ENCODE measurements at places on chromosomes 3 and 15.
A peak's percentile ranks its signal among the peaks of the same experiment; 100 is the strongest.

DNA sequence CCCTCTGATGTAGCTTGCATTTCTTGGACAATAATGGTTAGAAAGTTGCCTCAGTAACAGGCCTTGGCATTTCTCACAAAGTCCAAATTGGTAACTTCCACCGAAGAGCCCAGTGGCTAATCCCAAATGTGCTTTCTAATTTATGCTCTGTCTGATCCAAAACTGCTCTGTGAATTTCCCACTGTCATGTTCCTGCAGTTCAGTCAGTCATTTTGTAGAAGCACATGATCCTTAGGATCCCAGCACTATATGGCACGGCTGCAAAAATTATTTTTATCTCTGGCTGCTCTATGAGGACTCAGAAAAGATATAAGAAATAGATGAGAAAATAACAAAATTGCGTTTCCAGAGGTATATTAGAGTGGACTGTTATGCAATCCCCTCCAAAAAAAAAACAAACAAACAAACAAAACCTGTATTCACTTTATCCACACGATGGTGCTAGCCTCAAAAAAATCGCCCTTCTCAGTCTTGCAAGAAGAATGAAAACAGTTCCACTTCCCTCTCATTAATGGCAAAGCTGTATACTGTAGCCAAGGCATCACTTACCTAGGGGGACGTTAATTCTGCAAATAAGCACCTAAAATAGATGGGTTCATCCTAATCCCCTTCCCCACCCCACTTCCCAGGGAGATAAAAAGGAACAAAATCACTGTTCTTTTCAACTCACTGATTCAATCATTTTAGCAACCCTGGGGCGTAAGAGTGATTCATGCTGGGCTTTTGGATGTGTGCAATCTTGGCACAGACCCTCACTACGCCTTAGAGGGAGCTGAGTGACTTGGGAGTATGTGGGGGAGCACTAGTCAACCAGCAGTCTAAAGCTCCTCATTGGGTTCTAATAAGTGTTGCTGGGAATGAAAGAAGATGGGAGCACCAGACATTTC is 61.3 kb downstream of the TMCO5A start:
- DNase-seq, result no peak

DNA sequence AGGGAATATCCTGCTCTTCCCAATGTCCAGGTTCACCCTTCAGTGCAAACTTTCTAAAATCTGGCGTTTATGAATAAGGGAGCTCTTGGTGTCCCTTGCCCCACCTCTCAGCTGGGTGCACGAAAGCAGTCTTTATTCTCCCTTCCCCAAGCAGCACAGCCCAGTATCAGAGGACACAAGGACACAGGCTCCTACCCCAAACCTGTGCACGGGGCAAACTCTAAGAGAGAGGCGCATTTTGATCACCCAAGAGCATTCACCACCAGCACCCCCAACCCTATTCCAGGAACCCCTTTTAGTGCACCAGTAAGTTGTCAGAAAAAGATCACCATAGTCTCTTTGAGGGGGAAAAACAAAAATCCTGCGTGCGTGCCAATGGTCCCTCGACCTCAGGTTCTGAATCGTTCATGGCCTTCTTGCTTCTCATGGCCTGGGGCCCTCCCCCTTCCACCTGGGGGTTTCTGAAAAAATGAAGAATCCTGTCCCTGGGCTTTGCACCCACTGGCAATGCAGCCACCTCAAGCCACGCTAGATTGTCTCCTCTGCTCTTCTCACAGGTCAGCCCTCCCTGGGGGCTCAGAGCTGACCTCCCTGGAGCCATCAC is 78.9 kb downstream of the FAM174B start:
- DNase-seq, result no peak

DNA sequence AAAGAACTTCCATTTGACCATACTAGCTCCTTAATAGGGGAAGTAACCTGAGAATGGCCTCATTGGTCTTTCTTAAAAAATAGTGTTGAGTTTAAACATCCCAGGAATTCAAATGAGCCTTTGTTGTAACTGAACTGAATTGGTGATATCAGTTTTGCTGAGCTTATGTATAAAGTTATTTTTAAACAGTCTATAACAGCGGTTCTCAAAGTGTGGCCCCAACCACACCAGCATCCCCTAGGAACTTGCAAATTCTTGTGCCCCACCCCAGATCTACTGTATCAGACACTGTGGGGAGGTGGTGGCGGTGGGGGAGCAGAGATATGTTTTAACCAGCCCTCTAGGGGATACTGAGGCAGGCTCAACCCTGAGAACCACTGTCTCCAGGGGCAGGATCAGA is 57.0 kb downstream of the LMCD1 start:
- no peak for DNase-seq

- DNase-seq, result no peak
Observed at GRCh38 chr15:60614862-60615771, 136.2 kb upstream of the ICE2 start.

- no peak for DNase-seq
Observed at GRCh38 chr3:190591080-190591479, 77.2 kb downstream of the IL1RAP start.

DNA sequence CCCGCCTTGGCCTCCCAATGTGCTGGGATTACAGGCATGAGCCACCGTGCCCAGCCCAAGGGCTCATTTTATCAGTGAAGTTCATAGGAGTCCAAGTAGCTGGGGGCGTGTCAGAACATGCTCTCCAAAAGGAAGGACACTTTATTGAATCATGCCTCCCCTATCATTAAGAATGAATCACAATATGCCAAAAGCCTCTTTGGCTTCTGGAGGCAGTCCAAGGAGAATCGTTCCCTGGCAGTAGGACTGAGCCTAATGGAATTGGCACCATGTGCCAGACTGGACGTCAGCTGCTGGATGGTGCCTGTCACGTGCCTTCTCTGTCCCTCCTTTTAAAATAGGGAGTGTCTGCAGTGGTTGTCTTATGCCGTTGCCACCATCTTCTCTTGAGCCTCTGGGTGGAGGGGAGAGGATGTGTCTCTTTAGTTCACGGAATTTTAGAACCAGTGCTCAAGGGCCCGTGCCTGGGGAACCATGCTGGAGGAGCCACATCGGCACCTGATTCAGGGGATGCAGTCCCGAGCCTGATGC is 234.7 kb upstream of the LYSMD4 start:
- DNase-seq, result no peak

GRCh38 chr15:89200182-89200581 is 21.2 kb downstream of the RLBP1 start:
- no peak for DNase-seq

DNA sequence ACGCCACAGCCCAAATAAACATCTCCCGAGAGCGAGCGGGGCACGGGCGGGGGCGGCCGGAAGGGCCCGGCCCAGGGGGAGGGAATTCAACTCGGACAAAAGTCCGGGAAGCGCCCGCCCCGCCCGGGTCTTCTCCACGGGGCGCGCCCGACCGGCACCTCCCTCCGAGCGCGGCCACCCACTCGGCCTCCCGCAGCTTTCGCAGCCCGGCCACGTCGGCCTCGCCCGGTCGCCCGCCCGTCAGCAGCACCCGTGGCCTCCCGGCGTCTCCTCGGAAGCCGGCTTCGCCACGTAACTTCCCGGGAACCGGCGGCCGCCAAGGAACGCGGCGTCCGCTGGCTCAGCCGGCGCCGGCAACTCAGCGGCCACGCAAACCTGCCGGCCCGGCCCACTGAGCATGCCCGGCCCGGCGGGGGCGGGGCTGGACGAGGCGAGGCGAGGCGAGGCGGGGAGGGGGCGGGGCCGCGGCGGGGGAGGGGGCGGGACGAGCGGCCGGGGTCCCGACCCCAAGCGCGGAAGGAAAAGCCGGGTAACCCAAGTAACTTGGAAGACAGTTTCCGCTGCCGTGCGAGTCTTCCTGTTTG is at the start of gene TJP1:
TSS of gene TJP1 (minus strand) at position 369 of the 584 bp plus-strand sequence. CDS start 440 bp downstream, outside the sequence.
- DNase-seq, result no peak

DNA sequence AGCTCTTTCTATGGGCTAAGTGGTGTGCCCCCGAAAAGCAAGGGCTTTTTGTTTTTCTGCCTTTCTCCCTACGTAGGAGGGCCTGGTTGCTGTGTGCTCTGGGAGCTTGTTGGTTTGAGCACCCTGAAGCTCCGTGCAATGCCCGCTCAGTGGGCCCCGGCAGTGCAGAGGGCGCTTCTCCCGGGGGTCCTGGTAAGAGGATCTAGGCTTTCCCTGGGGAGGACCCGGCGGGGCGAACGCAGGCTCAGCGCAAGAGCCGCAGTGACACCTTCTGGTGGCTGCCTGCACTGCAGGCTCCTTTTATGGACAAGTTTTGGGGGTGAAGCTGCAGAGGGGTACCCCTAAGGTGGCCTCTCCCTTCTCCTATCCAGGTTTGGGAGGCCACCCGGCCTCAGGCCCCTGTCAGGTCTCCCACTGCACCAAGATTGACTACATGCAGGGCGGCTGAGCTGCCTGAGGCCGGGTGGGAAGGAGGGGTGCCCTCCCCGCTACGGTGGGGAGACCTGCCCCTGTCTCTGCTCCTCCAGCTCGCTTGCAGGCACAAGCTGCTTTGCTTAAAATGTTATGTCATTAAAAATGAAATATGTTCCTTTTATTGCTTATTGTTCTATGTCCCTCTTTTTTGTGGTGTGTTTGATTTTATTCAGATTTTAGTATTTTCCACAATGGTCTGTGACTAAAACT is 387.9 kb downstream of the GABRG3 start:
- DNase-seq, result peak; percentile 3

GRCh38 chr3:110504401-110504800 is 567.2 kb upstream of the NECTIN3 start:
- no peak for DNase-seq

DNA sequence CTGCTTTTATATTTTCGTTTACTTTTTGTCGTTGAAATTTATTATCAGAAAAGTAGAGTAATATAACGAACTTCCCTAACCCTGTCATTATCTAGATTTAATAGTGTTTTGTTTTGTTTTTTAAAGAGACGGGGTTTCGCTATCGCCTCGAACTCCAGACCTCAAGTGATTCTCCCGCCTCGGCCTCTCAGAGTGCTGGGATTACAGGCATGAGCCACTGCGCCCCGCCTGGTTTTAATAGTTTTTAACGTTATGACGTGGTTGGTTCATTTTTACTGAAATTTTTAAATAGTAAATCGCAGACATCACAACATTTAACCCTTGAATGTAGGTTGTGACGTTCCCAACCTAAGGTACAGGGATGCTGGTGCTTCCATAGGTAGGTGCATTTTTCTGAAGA is 1.0 kb downstream of the NGRN start:
- no peak for DNase-seq

GRCh38 chr15:39200586-39200985 is 380.3 kb upstream of the THBS1 start:
- no peak for DNase-seq

- DNase-seq, result no peak
Observed at GRCh38 chr3:81643721-81644120, 117.7 kb downstream of the GBE1 start.

- no peak for DNase-seq
Observed at GRCh38 chr15:99101501-99101900, 3.4 kb upstream of the SYNM start.

DNA sequence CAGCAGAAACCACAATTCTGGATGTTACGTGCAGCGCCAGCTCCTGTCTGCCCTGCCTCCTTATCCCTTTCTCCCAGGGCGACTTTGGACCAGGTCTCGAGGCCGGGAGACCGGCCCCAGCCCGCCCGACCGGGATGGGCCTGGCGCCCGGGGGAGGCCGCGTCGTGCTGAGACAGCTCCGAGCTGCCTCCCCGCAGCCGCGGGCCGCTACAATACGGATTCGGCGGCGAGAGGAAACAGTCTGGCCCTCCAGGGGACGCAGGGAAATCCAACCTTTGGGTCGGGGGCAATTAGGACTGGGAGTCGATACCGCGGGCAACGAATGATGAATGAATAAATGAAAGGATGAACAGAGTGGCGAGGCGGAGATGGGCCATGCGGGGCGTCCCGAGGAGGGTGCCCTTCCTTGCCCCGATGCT is 537 bp downstream of the GRAMD2A start:
- no peak for DNase-seq

DNA sequence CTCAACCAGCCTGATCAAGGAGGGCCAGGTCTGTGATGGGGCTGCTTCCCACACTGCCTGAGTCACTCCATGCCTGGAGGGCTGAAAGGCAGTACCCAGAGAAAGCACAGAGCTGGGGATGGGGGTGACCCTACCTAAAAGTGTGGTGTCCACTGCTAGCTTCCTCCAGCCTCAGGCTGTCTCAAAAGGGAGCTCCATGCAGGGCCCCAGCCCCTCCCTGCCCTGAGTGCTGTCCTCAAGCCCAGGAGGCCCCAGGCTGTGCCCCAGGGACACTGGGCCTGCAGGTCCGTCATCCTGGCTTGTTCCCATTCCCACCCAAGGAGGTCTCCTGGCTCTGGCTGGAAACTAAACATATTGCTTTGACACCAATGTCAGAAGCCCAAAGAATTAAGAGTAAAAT is 56.8 kb downstream of the ZNF445 start:
- DNase-seq, result no peak

- no peak for DNase-seq
Observed at GRCh38 chr3:138400651-138401070, 33.8 kb upstream of the ESYT3 start.

- no peak for DNase-seq
Observed at GRCh38 chr3:46670000-46670890, 23.2 kb downstream of the ALS2CL start.

DNA sequence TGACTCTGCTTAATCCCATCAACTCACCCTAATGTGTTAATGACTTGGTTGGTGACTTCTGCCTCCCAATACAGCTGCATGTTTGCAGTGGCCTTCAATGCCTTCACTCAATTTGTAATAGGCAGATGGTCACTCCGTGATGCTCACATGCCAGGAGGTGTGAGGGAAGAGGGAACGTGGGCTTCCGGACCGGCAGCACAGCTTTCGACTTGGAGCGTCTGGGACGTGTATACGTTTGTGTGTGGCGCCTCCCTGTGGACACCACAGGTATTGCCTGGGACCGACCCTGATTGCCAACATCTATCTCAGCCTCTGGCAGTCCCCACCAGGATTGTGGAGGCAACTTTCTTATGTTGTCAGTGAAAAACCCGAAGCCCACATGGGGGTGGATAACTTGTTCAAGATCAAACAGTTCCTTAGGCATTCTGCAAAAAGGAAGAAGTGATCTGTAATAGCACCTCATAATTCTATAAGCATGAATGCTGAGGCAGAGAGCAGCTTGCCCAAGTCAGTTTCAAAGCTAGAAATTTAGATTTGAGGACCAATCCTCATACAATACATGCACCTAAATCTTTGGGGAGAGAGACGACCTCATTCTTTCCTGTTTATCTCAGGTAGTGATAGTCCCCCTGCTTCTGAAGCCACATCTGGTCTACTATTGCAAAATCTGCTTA is 16.9 kb downstream of the MRPL46 start:
- DNase-seq, result peak; percentile 52

DNA sequence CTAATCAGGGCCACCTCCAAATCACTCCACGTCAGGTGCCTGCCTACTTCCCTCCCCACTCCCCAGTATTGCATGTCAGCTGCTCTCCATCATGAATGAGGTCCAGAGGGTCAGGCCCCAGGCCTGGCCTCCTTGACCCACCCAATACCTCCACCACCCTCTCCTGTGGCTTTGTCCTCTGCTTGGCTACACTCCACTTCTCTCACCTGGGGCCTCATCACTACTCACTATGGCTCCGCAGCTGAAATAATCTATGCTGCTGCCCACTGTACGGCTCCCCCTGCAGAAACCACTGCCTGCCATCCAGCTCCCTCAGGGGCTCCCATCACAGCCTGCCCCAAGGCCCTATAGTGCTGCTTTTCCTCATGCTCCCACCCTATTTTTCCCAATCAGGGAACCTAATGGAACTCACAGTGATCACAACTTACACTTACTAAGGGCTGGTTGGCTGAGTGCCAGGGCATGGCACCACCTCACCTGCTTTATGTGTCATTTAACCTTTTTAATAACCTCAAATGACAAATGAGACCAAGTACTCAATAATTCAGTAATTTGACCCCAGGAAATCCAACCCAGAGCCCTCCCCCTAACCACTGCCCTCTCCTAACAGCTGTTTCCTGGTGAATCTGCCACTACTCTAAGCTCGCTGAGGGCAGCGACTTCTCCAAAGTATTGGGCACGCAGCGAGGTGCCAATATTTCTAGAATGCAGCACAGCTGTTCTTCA is 2.3 kb downstream of the GORASP1 start:
- DNase-seq, result no peak
